ENCODE measurements at places on chromosomes 4 and X.

DNA sequence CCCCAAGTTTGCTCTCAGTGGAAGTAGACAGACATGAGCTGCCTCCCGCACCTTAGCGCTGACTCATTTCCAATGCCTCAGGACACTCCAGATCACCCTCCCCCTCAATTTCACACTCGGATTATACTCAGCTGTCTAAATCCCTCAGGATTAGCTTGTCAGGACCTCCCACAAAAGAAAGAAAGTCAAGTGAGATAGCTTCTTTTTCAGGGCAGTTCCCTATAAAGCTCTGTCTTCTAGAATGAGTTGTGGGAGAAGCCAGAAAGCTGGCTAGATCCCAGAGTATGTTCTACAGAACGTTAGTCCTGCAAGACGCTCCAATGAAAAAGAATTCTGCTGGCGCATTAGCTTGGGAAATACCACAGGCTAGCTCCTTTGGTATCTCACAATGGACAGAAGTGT is 51.2 kb upstream of the MTNR1A start:
- no peak for DNase-seq

DNA sequence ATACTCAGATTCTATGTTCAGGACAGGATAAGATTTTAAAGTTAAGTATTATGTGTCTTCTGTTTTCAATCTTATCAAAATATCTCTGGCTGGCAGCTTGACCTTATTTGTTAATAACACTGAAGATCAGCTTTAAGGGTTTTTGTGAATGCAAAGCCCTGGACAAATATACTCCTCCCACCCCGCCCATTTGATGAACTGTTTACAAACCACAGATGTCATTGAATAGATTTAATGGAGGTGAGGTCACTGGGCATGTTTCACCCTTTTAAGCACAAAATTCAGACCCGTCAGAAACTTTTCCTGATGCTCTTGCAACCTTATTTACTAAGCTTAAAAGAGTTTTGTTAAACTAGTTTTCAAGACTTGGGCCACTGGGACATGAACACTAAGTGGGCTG is 10.1 kb upstream of the CXCL8 start:
- DNase-seq, result no peak

- DNase-seq, result no peak
Observed at GRCh38 chr4:38306482-38307071, 346.4 kb downstream of the PTTG2 start.

- DNase-seq, result no peak
Observed at GRCh38 chr4:140684314-140684713, 71.9 kb downstream of the TBC1D9 start.

DNA sequence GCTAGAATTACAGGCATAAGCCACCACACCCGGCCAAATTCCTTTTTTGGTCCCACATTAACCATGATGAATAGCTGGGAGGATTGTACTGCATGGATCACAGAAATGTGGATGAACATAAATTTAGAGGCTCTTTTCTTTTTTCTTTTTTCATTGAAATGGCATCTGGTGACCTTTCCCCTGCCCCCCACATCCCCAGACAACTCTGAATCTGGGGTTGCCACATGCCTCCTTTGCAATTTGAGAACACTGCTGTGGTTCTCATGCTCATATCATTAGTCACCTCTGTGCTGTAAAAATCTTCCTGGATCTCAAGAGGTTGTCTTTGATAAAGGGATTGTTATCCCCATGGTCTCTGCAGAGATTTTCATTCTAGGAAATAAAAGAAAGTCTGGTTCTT is 22.8 kb upstream of the FMR1NB start:
- no peak for DNase-seq

GRCh38 chr4:139828966-139829664 is 163.5 kb downstream of the MGST2 start:
- DNase-seq, result no peak

GRCh38 chrX:70219938-70220764 is 14.3 kb upstream of the AWAT1 start:
- DNase-seq, result no peak

DNA sequence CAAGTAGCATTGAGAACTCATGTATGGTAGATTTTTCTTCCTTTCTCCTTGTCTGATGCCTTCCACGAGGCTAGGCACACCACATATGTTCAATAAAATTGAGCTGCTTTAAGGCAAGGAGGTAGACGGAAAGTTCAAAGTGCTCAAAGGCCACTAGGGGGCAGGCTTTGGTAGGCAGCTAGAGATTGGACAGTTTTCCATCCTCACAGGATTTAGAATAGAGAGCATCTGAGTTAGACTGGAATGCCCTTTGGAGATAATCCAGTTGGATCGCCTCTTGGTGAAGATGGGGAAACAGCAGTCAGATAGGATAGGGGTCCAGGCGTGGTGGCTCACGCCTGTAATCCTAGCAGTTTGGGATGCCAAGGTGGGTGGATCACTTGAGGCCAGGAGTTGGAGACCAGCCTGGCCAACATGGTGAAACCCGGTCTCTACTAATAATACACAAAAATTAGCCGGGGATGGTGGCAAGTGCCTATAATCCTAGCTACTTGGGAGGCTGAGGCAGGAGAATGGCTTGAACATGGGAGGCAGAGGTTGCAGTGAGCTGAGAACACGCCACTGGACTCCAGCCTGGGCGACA is 30.4 kb downstream of the ELF4 start:
- DNase-seq, result peak; percentile 73
